ENCODE measurements at places on chromosomes 7 and 10. TPM values are rescaled to one million over a fixed set of nuclear protein-coding genes. Genes with fewer than 3 reads are reported as not detected.

- no peak for DNase-seq
Measured at GRCh38 chr7:8128449-8129317, 133.3 kb downstream of the ICA1 start.

The LIPN gene
- total RNA-seq: not detected

GRCh38 chr10:26310361-26310760 lies 93.8 kb downstream of the GAD2 start:
- DNase-seq: no peak

The MCM10 gene
- total RNA-seq: 44.5 TPM

The ABCC2 gene
- 0.26 TPM for total RNA-seq

The CD36 gene
- total RNA-seq: 0.34 TPM

The MYPN gene
- not detected for total RNA-seq

DNA sequence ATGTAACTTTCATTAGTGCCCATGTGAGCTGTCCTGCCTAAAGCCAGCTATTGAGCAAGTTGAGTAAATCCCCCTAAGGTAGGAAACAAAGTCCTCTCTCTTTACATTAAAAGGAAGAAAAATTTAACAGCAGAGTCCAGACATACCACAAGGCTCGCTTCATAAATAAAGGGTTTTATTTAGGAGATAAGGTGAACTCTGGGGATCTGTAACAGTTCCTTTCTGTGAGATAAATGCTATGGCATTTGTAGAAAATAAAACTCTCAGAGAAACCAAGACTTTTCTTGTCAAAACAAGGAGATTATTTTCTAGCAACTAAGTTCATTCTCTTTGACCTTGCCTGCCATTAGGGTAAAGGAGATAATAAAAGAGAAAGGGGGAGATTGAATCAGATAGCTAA lies 32.3 kb upstream of the LYZL1 start:
- no peak for DNase-seq

The BTBD16 gene
- not detected for total RNA-seq

GRCh38 chr7:152382244-152382643 lies 53.6 kb downstream of the KMT2C start:
- no peak for DNase-seq

The COL28A1 gene
- total RNA-seq: 0.60 TPM

DNA sequence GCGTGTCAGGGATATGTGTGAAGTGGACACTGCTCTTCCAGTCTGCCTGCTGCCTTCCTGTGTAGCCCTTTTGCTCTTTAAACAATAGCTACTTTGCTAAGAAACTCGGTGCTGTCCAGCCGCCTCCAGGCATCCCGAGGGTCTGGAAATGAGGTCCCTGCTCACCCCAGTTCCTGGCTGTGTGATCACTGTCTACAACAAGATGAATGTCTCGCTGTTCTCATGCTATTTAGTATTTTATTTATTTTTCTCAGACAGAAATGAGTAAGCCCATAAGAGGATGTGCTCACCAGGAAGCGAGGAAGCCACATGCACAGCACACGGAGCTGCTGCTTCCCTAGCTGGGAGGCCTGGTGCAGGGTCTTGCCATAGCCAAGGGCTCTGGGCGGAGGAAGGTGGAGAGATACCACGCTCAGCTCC lies 167.0 kb upstream of the PITRM1 start:
- DNase-seq: no peak

- no peak for DNase-seq
Measured at GRCh38 chr7:157793087-157793353, 456.2 kb downstream of the DNAJB6 start.

The GJD4 gene
- total RNA-seq: not detected

GRCh38 chr7:30831227-30831626 lies 60.0 kb downstream of the MINDY4 start:
- DNase-seq: no peak

The OR6B1 gene
- not detected for total RNA-seq

The CHN2 gene
- 6.6 TPM for total RNA-seq

GRCh38 chr10:51000164-51000563 lies 74.1 kb upstream of the PRKG1 start:
- no peak for DNase-seq

GRCh38 chr7:141519623-141520022 lies 31.6 kb upstream of the AGK start:
- no peak for DNase-seq

- DNase-seq: no peak
Measured at GRCh38 chr10:101575580-101576210, 12.4 kb downstream of the POLL start.

- no peak for DNase-seq
Measured at GRCh38 chr7:258476-259190, 31.3 kb upstream of the FOXL3 start.

GRCh38 chr10:11096422-11096821 lies 78.8 kb downstream of the CELF2 start:
- DNase-seq: no peak

- no peak for DNase-seq
Measured at GRCh38 chr10:89388806-89389205, 3.6 kb upstream of the IFIT1 start.

The MYL7 gene
- total RNA-seq: not detected

GRCh38 chr7:69110450-69111050 lies 487.7 kb upstream of the AUTS2 start:
- no peak for DNase-seq

The NSUN5 gene
- 48.6 TPM for total RNA-seq
